Large intestine (tissue), 12 donors: ENCODE measurements at places on chromosomes 7 and 10. TPM values are rescaled to one million over a fixed set of nuclear protein-coding genes. Genes with fewer than 3 reads are reported as not detected.
A peak's percentile ranks its signal among the peaks of the same experiment; 100 is the strongest.

- no peak for DNase-seq
Measured at GRCh38 chr10:35636956-35637355, 5.1 kb downstream of the FZD8 start.

DNA sequence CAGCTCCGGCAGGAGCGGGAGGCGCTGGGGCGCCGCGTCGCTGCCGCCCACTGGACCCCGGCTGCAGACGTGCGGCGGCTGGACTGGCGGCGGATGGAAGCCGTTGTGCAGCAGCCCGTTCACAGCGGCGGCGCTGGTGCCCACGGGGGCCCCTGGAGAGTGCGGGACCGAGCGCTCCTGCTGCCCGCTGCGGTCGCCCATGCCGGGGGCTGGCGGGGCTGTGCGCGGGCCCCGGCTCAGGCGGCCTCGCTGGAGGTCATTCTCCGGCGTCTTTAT lies 413 bp downstream of the PANK1 start:
- DNase-seq: no peak

DNA sequence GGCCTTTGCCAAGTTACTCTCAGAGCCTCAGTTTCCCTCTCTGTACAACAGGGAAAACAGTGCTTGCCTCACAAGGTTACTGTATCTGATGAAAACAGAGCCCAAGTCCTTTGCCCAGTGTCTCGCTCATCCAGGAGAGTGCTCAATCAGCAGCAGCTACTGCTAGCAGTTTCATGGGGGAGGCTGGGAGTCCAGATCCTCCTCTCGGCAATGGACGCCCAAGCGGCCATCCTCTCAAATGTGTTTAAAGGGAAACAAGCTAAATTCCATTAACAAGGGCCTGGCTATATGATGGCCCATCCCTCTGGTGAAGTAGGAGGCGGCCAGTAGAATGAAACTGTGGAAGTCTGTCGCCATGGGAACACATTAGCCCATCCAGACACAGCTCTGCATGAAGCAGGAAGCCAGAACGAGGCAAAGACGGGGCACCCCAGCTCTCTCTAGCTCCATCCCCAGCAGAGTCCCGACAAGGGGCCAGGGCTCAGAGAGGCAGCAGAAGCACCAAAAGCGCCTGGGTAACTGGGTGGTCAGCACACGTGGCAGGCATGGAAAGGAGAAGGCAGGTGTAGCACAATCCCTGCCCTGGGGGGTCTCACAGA lies 35.2 kb downstream of the FAM53B start:
- peak; percentile 57 for DNase-seq

The DGKI gene
- polyA plus RNA-seq: 1.4 TPM

GRCh38 chr10:101485681-101486554 lies 102.1 kb downstream of the POLL start:
- peak; percentile 13 for DNase-seq

The FAM25C gene
- not detected for polyA plus RNA-seq

The PDE1C gene
- polyA plus RNA-seq: 2.6 TPM

- DNase-seq: peak; percentile 49
Measured at GRCh38 chr7:1579481-1580421, 9.9 kb upstream of the PSMG3 start.

The AGBL3 gene
- 4.4 TPM for polyA plus RNA-seq

DNA sequence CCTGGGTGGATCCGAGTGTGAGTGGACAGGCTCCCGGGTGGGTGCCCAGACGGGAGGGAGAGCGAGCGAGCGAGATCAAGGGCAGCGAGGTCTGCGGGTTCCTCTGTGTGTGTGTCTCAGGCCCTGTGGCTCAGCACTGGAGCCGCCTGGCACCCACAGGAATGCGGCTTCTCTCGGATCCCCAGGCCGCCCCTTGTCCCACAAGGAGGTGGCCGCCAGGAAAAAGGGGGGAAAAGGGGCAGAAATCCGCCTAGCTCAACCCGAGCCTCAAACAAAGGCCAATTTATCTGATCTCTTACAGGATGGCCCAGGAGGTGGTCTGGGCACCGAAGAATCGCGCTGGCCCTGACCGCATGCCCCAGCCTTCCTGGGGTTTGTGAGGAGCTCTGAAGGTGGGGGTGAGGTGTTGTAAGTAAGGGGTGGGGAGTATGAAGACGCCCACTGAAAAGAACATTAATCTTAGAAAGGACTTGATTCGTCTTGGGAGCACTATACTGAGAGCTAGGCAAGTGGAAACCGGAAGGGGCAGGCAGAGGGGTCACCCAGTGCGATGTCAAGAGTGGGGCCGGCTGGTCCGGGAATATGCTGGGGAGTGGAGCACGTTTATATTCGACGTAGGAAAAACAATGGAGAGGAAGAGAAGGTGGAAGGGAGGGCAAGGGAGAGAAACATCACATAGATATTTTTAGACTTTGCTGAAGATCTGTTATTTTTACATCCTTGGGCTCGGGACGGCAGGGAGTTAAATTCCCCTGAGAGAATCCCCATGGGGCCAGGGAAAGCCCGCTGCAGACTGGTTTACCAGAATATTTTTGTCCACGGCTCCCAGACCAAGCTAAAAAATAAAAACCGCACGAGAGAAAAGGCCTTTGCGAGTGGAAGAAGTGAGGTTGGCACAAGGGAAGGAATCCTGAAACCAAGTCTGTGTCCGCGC lies 7.2 kb downstream of the DLX5 start:
- DNase-seq: no peak

DNA sequence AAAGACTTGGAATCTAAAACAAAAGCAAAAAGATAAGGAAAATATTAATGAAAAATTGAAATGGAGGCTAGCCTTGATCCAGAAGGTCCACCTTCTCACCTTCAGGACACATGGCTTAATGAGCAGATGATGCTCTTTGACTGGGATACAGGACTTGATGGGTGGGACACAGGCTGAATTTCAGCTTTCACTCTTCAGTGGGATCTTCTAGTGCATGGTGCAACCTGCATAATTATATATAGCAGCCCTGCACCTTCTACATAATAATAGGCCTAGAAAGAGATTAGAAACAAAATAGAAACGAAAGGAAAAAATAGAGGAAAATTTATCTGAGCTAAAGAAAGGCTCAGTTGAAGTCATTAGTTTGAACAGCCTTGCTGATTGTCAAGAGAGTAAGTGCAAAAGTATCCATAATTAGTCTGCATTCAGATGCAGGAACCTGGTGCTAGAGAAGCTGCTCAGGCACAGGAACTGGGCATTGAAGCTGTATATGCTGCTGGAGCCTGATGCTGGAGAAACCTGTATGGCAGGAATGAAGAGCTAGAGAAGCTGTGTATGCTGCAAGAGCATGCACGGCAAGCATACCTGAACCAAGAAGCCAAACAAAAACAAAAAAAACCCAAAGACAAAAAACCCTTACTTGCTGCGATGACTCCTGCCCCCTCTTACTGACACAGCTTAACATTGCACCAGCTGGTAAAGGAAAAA lies 19.4 kb downstream of the MKLN1 start:
- no peak for DNase-seq

DNA sequence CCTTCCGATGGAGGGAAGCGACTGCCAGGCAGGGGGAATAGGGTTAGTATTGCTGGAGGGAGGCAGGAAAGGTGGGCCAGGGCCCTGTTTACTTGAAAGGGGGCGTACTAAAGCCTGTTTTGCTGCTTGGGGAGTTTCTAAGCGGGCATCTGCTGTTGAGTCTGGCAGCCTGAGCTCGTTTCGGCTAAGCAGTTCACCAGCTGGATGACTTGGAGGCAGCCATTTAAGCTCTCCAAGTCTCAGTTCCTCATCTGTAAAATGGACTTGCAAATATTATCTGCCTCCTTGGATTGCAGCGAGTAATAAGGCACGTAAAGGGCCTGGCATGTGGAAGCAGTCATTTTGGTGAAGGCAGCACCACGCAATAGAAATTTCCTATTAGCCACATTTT lies 44.0 kb downstream of the LDB3 start:
- no peak for DNase-seq

GRCh38 chr7:9711259-9711918 lies 1262.3 kb upstream of the PHF14 start:
- no peak for DNase-seq

DNA sequence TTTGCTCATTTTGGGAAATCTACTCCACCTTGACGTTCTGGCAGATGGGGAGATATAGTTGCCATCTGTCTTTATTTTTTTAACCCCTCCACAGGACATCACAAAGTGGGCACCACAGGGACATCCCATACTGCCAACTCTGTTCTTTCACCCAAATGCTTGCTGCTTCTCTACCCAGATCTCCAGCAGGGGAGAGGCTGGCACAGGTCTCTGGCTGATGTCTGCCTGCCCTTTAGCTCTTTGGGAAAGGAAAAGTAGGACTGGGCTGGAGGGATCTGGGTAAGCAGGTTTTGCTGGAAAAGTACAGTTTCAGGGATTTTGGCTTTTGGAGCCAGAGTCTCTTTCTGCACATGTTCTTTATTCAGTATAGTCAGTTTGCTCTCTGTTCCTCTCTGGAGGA lies 156.7 kb downstream of the ANLN start:
- no peak for DNase-seq

DNA sequence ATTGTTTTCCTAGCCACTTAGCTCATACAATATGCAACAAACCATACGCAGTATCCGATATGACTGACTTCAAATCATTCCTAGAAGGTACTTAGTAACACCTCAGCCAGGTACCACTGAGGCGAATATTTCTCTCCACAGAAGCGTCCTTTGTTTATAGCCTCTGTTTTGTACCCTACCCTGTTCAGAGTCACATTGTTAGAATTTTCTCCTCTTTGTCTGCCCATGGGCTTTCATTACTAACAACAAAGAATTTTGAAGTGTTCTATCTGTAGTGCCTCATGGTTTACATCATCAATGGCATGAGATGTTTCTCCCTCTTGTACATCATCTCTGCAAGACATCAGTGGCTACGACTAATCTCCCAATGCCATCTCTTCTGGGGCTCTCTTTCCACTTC lies 212.4 kb upstream of the GLI3 start:
- no peak for DNase-seq
